ENCODE measurements at places on chromosomes 3 and 15.

- no peak for DNase-seq
These were observed 119.1 kb upstream of the TMC3 start for GRCh38 chr15:81492969-81493645.

DNA sequence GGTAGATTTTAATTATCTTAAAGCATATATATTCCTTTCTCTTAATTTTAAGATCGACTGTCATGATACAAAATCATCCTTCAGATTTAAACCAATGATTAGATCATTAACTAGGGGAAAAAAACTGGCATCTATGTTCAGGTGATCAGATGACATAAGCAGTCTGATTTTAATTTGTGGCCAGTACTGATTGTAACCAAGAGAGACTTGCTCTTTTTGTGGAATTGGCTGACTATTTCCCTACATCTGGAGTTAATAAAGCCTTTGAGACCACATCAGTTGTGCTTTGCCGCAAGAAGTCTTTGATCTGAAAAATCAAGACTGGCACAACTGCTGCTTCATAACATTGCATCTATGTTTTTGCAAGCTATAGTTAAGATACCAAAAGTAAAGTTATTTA is 148.4 kb upstream of the CGNL1 start:
- no peak for DNase-seq

DNA sequence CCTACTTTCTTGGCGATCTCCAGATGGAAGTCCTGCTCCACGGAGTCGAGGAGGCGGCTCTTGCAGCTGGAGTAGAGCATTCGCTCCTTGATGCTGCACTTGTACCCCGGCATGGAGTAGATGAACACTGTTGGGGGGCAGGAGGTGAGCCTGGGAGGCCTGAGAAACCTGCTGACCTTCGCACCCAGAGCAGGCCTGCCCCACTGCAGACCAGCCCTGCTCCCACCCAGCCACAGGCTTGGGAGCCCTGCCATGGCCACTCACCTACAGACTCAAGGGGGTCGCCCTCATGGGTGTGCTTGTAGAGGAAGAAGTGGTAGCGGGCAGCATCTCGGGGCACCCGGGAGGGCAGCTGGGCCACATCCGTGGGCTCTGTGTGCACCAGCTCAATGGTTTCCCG is 4.2 kb upstream of the TLR9 start:
- no peak for DNase-seq

- no peak for DNase-seq
These were observed 136.0 kb downstream of the HCN4 start for GRCh38 chr15:73232776-73233175.

DNA sequence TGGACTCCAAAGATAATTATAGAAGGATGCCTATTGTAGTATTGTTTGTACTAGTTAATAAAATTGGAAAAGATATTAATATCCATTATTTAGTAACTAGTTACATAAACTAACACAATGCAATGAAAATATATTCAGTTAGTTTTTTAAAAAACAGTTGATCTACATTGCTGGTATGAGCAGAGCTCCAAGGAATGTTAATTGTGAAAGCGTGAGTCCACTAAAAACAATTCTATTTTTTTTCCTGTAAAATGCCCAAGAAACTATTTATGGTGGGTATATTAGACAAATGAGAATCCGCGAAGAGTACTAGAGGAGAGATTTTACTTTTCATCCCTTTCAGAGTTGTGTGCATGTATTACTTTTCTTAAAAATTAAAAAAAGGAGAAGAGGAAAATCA is 104.3 kb downstream of the MCTP2 start:
- DNase-seq: no peak

DNA sequence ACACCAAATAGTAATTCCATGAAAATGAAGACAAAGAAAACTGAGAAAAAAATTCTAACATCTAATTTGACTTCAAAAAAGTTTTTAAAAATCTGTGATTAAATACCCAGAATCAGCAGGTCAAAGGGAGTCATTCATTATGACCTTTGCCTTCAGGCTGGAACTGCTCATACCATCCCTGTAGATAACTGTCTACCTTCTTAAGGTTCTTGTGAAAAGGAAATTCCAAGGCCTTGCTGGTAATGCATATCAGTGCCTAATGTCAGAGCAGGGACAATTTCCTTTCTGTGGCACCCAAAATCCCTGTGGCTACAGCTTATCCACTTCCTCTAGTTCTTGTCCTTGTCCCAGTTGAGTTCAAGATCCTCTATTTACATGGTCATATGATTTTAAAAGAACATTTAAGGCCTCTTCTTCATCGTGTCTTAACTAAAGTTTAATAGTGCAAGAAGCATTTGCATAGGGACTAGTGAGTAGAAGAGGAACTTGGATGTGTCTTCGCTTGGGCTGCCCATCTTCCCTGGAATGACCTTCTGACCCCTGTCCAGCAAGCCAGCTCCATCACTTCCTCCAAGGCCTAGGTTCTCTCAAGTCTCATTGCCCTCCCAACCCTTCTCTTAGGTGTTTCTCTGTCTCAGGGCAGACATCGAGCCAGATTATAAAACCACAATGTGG is 8.7 kb upstream of the PLCL2 start:
- DNase-seq: no peak

GRCh38 chr15:89666858-89667705 is 11.8 kb upstream of the KIF7 start:
- no peak for DNase-seq

GRCh38 chr3:8406479-8406878 is 95.1 kb upstream of the LMCD1 start:
- DNase-seq: no peak

GRCh38 chr15:57320631-57321220 is 55.6 kb upstream of the CGNL1 start:
- no peak for DNase-seq

GRCh38 chr3:5188419-5189221 is 1.1 kb downstream of the EDEM1 start:
- no peak for DNase-seq

DNA sequence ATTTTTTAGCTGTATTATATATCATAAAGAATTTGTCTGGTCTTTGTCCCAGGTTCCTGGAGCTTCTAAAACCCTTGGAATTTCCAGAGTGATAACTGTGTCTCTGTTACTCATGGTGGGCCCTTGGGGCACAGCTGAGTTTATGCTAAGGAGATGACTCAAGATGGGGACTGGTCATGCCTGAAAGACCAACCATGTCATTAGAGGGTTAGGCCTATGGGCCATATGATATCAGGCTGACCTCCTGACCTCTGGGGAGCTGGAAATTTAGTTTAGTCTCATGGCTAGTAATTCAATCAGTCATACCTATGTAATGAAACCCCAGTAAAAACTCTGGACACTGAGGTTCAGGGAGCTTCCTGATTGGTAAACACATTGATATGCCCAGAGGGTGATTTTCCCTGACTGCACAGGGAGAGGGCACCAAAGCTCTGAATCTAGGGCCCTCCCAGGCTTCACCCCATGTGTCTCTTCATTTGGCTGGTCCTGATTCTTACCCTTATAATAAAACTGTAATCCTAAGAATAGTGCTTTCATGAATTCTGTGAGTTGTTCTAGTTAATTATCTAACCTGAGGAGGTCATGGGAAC is 69.6 kb downstream of the EEFSEC start:
- DNase-seq: no peak

DNA sequence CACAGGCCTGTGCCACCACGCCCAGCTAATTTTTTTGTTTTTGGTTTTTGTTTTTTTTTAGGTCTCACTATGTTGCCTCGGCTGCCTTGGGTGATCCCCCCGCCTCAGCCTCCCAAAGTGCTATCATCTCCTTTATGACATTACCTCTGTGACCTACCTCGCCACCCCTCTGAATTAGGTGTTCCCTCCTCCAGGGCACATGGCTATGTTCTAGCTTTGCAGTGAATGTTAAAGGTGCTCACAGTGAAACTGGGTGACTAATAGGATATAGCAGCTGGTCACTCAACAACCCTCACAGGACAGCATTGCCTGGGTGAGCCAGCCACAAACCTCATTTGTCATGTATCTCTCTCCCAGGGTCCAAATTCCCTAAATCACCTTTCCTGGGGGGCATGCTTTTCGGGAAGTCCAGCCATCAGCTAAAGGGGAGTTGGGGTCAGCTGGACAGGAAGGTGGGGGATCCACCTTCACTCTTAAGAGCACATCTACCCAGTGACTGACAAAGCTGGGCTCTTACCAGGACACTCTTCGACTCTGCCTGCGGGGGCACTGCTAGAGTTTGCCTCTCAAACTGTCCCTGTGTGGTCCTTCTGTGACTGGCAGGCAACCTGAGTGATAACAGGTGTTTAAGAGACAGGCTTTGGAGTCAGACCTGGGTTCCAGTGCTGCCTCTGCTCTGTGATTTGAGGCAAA is 1.6 kb upstream of the TTLL3 start:
- no peak for DNase-seq

DNA sequence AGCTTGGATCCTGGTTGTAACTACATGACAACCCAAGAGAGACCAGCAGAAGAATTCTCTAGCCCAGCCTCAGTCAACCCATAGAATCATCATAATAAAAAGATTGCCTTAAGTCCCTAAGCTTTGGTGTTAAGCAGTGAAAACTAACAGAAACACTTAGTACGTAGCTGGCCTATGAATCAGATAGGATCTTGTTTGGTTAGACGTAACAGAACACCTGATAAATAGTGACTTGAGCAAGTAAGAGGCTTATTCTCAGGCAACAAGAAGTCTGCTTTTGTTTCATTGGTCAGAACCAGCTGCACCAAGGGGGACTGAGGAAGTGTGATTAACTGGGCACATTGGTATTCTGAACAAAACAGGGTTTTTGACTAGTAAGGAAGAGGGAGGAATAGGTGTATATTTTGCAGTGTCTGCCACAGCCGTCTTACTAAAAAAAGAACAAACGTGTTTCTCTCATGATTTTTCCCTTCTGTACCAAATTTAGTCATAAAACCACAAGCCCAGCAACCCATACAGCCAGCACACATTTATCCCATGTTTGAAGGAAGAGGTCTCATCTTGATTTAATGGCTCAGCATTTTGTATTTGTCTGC is 53.3 kb upstream of the GLCE start:
- DNase-seq: no peak

GRCh38 chr15:100869151-100869999 is 10.3 kb upstream of the ALDH1A3 start:
- DNase-seq: no peak

DNA sequence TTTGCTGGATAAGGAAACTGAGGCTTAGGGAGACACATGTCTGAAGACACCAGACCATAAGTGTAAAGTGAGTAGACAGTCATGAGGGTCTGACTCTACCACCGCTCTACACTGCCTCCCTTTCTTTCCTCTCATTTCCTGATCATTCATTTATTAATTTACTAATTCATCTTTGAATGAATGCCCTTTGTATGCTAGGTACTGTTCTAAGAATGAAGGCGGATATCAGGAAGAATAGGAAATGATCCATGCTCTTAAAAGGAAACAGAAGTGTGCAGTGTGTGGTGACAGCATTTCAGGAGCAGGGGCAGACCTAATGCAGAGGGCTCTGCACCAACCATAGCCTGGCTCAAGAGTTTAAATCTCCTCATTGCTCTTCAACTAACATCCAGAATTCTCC is 31.8 kb upstream of the PSMD6 start:
- DNase-seq: no peak

- DNase-seq: no peak
These were observed 250.0 kb upstream of the NECTIN3 start for GRCh38 chr3:110821586-110821985.

GRCh38 chr15:32933236-32933635 is 215.4 kb downstream of the GREM1 start:
- no peak for DNase-seq

DNA sequence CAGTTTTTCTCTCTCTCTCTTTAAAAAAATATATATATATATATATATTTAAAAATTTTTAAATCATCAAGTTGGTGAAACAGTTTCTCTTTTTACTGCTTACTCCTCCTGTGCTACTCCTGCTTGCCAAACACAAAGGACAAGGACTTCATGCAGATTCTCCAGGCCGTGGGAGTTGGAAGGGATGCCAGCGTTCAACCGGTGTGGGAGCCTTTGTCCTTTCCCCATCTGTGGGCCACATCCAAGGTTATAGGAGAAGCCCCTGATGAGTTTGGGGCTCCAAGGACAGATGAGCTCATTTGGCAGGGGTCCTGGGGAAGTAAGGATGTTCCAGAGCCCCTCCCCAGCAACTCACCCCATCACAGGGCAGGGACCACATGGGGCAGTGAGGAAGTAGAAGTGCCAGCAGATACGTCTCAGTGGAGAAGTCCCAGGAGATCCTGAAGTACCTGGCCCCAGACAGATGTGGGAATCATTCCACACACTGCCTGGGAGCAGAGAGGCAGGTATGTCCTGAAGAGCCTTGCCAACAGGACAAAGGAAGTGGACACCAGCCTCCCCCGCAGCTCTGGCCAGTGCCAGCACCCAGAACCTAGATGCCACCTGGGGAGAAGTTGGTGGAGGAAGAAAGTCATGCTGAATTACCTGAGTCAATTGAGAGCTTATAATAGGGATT is 36.6 kb downstream of the CCK start:
- no peak for DNase-seq

DNA sequence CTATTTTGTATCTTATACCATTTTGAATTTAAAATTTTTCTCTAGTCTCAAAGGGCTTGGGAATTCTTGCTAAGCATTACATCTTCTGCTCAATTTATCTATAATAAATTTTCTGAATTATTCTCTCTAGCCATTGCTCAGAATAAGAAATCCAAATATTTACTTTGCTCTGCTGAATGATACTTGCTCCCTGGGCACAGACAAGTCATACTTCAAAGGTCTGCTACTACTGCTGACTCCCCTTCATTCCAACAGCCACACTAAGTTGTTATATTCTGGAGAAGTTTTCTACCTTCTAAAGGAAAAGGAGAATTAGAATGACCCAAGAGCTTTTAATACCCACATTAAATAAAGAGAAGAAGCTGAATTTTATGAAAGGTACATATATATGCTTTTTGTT is 460.3 kb upstream of the ZNF717 start:
- no peak for DNase-seq

GRCh38 chr15:76393614-76394013 is 57.0 kb downstream of the ISL2 start:
- no peak for DNase-seq

DNA sequence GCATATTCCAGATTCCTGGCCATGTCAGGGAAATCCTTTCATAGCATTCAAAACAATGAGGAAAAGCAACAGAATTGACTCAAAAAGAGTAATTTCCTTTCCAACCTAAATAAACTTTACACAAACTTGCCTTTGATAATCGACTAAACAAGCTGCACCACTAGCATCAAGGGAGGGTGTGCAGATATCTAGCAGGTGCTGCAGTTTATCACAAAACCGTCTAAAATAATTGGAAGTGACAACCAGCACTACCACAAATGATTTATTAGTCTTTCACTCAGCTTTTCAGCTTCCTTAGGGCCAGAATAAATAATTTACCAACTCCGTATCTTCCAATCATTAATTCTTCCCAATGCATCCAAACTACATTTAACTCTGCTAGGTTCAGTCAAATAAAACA is 71.7 kb downstream of the TBC1D5 start:
- no peak for DNase-seq

DNA sequence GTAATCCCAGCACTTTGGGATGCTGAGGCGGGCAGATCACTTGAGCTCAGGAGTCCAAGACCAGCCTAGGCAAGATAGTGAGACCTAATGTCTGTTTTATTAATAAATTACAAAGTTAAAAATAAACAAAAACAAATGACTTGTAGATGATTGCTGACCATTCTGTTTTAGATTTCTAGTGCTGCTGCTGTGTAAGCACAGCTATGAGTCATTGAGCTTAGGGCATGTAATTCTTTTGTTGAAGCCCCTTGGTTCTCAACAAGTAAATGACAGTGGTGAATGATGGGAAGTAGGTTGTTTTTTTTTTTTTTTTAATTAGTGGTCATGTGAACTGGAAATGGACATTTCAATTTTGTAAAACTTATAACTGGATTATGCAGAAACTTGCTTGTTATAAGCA is 63.3 kb downstream of the LEO1 start:
- no peak for DNase-seq

- no peak for DNase-seq
These were observed 153.8 kb downstream of the RAP2B start for GRCh38 chr3:153315781-153316180.

GRCh38 chr15:66706225-66706732 is 4.2 kb downstream of the SMAD6 start:
- DNase-seq: no peak
